ENCODE measurements at places on chromosomes 4 and X.
A peak's percentile ranks its signal among the peaks of the same experiment; 100 is the strongest.

- no peak for DNase-seq
These were observed 153.8 kb downstream of the NR3C2 start for GRCh38 chr4:148288448-148288847.

DNA sequence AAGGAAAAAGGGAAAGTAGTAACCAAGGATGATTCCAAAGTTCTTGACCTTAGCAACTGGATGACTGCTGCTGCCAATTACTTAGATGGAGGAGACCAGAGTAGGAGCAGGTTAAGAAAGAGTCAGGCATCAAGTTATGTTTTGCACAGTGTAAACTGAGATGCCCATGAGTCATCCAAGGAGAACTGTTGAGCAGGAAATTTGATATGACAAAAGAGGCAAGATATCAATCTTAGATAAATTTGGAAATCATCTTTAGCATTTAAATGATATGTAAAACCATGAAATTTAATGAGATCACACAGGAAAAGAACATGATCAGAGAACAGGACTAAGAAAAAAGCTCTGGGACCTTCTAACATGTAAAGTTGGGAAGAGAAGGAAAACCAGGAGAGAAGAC lies 361.3 kb downstream of the OPHN1 start:
- no peak for DNase-seq

DNA sequence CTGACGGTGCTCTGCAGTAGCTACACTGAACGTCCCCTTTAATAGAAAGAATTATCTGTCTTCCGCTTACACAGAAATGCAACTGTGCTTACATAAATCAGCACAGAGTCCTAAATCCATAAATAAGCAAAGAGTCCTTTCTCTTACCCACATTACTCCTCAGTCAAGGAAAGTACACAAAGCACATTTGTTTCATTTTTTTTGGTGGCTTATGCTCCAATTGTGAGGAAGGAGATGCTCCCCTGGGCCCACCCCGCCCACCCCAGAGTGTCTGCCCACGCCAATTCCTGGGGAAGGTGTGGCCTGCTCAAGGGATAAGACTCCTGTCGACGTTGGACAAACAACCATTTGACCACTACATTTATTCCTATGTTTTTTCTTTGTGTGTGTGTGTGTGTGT lies 53.8 kb downstream of the CPLX1 start:
- DNase-seq = no peak

DNA sequence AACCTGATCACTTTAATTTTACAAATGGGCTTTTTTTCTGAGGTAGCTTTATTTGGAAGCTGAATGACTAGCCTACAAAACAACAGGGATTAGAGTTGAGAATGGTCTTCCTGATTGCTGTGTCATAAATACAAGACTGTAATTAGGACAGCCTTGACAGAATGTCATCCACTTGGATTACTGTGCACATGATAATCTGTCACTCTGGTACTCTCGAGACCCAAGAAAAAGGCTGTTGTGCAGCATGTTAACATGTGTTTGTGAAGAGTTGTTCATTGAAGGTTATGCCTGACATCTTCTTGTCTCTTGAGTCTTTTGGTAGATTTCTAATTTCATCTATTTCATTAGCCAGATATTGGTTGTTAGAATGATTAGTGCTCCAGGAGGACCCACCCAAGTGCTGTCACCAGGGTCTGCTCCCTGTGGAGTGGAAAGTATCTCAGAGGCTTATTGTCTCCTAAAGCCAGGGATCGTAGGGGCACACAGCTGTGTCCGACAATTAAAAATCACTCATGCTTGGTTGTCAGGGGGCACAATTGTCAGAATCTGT lies 212.2 kb upstream of the GPRIN3 start:
- DNase-seq = no peak

DNA sequence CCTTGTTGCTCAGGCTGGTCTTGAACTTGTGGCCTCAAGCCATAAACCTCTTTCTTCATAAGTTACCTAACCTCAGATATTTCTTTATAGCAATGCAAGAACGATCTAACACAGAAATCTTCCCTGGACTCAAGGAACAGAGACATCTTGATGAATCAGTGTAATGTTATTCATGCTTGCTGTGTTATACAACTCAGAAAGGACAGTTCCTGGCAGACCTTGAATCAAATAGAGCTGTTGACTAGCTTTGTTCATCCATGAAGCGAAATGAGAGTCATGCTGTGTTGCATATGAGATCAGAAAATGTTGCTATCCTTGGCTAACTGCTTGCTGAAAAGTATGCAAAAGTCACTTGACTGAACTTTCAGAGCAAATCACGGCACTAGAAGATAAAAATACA lies 72.6 kb upstream of the ARHGAP24 start:
- no peak for DNase-seq

GRCh38 chr4:153497091-153497531 lies 31.0 kb downstream of the TMEM131L start:
- DNase-seq = no peak

GRCh38 chr4:56764223-56764622 lies 57.3 kb downstream of the SPINK2 start:
- no peak for DNase-seq

- no peak for DNase-seq
These were observed 197.6 kb downstream of the ANTXR2 start for GRCh38 chr4:79875344-79875899.

GRCh38 chrX:119127650-119128049 lies at the start of gene KIAA1210:
TSS of gene KIAA1210 (minus strand) at chrX:119127812. CDS start at chrX:119123642, 4,170 bp downstream.
- DNase-seq = no peak

DNA sequence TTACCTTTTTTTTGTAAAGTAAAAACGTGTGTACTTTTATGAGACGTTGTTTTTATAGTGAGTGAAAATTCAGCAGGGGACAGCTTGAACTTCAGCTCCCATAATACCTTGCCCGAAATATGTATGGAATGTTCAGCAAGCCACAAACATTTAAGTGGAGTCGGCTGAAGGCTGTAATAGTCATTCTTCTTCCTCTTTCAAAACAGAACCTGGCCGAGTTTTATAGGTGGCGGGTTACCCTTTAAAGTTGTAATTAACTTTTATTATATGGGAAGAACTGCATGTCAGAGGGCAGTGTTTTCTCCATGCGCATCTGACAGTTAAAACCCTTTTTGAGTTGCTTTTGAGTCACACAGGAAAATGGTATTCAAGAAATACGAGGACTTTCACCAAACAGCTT lies 50.7 kb downstream of the CLDN34 start:
- no peak for DNase-seq

- DNase-seq = no peak
These were observed 399.7 kb downstream of the PABPC4L start for GRCh38 chr4:133801883-133802282.

DNA sequence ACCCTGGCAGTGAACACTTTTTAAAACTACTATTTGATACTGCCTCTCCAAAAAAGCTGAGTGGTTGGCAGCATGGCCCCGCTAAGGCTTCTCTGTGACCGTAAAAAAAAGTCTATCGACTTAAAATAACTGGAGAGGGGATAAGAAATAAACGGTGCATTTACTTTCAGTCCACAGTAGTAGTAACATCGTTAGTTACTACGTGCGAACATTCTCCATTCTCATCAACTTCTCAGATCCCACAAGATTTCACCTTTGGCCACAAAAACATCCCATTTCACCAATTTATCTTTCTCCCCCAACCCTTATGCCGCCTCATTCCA lies 524 bp upstream of the EXOSC9 start:
- DNase-seq = no peak

- DNase-seq = no peak
These were observed 55.1 kb upstream of the PGAM4 start for GRCh38 chrX:78024349-78025059.

DNA sequence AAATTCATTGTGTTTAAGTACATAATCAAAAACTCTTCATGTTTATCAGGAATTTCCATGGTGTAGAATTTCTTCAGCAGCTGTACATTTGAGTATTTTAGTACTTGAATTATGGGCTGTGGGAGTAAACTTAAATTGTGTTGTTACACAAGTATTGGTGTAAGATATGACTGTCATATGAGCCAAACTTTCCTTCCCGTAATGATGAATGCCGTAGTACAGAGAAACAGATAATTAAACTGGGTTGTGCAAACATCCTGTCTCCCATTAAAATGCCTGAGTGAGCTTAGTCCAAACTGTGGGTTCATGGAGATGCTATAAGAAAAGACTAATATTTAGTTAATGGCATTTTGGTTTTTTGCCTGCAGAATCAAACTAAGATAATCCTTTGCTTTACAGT lies 159.2 kb downstream of the SLC4A4 start:
- no peak for DNase-seq

GRCh38 chr4:5541169-5541568 lies 167.2 kb downstream of the EVC2 start:
- DNase-seq = no peak

GRCh38 chr4:55397126-55397436 lies 1.3 kb downstream of the TMEM165 start:
- DNase-seq = peak; percentile 17

DNA sequence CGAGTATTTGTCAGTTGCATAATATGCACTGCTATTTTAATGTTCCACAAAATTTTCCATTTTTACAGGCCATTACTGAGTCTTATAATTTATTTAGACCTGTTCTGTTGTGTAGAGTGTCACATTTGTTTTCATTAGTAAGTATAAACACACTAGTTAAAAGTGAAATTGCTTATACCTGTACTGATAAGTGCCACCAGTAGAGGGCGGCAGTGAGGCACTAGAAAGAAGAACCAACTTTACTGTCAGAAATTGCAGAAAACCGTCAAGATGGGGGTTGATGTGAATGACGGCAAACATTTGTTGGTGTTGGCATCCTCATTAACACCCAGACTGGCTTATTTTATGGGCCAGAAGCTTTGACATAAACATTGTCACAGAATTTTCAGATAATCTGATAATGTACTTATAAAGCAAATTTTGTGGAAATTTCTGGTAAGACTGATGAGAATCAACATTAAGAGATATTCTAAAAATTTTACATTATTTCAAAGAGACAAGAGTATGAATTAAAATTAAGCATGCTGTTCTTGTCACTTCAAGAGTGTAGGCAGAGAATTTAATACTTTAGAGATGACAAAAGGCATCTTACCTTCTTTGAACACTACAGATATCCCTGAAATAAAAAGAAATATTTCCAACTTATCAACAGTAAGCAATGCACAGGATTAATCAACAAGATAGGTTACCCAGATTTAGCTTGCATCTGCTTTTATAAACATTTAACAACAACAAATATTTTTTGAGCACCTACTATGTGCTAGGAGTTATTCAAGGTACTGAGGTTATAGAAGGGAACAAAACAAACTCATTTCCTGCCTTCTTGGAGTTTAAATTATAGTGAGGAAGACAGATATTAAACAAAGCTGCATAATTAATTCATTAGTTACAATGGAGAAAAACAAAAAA lies 24.9 kb downstream of the ALPK1 start:
- peak; percentile 75 for DNase-seq

DNA sequence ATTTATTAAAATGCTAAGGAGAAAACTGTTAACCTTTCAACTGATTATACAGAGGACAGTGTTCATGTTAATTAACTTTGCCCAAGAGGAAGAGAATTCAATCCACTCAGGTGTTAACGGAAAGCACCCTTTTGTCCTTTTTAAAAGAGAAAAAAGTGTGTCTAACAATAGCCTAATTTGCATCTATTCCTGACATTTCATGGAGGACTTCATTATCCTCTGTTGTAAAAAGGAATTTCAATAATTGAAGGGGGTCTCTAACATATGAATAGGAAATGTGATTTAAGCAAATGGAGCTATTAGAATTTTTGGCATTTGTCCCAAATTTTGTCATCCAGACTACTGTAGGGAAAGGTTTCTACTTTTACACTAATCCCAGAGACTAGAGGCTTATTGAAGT lies 44.6 kb upstream of the GC start:
- DNase-seq = no peak

GRCh38 chr4:135917011-135917410 lies 1615.3 kb downstream of the PCDH18 start:
- DNase-seq = no peak

- DNase-seq = no peak
These were observed 27.4 kb downstream of the CENPU start for GRCh38 chr4:184706453-184706852.

DNA sequence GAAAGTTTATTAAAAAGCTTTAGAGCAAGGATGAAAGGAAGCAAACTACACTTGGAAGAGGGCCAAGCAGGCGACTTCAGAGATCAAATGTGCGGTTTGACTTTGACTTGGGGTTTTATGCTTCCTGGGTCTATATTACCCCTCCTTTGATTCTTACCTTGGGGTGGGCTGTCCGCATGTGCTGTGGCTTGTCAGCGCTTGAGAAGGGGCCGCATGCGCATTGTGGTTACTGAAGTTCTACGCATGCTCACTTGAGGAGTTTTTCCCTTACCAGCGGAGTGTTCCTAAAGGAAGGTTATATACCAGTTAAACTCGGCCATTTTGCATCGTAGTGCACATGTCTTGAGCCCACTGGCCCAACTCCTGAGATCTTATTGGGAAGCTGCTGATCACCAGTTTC lies 9.9 kb downstream of the ZNF157 start:
- no peak for DNase-seq

- DNase-seq = no peak
These were observed 129.1 kb upstream of the PITX2 start for GRCh38 chr4:110751986-110752385.

- no peak for DNase-seq
These were observed 1306.6 kb upstream of the PABPC4L start for GRCh38 chr4:135508006-135508714.

DNA sequence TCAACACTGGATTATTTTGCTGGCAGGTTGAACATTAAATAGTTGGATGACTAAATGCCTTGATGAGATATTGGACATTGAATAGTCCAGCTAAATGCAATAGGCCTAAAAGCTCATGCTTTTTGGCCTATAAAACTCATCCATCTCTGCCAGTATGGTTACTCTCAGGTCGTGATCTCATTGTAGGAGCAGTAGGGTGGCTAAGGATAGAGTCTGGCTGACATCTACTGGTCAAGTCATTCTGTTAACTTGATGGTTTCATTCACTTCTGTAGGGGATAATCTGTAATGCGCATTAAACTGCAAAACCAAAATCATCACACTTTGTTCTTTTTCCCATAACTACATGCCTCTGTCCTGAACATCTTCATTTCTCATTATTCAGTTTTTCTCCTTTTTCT lies 227.0 kb downstream of the DKK2 start:
- no peak for DNase-seq

- no peak for DNase-seq
These were observed 169.9 kb downstream of the DCK start for GRCh38 chr4:71163317-71163716.

DNA sequence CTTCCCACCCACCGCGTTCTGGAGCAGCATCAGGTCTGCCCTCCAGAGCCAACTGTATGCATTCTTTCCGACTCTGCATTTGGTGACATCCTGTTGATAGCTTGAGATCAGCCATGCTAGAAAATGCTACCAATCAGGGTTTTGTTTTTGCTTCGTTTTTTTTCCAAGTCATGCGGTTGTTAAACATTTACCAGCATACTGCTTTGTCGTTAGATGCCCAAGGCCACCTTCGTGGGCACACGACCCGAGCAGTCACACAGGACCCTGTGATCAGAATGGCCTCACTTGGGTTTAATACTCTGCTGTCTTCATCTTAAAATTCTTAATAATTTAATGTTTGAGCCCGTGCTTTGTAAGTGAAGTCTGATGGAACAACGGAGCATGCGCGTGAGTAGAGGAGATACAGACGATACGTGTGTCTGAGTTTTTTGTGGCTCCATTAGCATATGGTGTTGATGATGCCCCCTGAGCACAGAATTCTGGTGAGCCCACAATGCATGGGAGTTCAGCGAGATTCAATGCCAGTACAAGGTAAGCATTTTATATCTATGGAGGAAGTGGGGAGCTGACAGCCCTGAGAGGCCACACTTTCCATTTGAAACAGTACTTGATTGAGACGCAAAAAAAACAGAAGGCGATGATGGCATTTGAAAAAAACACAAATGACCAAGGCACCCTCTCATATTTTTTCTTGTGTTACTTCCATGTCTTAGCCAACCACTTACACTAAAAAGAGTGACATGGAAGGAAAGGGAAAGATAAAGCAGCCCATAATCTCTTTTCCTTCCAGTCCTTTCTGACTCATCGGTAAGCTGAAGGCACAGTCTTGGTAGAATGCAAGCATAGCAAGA lies 323.6 kb downstream of the BCOR start:
- no peak for DNase-seq
